Activated CD8-positive, alpha-beta T cell treated with anti-CD3 and anti-CD28 coated beads for 36 hours (primary cell): ENCODE measurements at places on chromosomes 1 and 21. TPM values are rescaled to one million over a fixed set of nuclear protein-coding genes. Genes with fewer than 3 reads are reported as not detected.

GRCh38 chr1:197235355-197235754 lies 32.7 kb upstream of the CRB1 start:
- DNase-seq, result no peak

- DNase-seq, result peak; percentile 81
Observed at GRCh38 chr21:42833439-42833815, 45.9 kb downstream of the WDR4 start.

DNA sequence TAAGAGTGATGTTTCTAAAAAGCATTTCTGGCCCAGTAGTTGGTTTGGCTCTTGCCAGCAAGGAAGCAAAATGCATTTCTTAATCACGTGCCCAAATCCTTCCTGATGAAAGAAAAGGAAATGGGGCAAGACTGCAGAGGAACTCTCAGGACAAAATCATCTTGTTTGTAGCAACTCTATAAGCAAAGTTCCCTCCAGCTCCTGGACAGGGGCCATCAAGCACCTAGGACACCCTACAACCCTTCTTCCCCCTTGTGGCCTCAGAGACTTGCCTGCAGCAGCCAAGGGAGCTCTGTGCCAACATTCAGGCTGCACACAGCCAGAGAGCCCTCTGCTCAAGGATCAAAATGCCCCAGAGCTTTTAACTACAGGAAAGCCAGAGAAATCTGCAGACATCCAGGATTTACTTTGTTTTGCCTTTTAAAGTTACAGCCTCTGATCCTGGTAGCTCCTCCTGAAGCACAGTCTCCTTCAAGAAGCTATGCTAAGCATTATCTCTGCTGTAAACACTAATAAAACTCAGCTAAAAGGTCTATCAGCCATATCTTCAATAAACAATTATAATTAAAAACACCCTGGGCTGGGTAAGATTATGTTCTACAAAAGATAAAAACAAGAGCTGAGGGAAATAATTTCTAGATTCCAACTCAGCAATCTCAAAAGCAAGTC lies 105.0 kb downstream of the KIAA0319L start:
- no peak for DNase-seq

DNA sequence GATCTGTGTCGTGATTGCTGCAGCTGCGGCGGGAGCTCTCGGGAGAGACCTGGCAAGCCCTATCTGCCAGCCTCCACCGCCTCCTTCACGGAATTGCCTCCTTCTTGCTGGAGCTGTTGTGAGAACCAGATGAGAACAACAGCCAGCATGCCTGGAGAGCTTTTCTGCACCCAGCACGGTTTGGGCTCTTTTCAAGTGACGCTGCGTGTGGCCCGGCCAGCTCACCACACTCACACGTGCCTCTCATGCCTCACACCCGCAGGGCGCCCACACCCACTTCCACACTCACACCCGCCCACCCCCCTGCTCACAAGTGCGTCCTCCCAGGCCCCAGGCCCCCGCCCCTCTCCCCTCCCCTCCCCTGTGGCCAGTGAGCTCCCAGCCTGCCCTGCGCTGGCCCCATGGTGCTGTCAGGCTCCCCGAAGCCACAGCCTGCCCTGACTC lies 135.7 kb upstream of the RUNX3 start:
- peak; percentile 51 for DNase-seq

DNA sequence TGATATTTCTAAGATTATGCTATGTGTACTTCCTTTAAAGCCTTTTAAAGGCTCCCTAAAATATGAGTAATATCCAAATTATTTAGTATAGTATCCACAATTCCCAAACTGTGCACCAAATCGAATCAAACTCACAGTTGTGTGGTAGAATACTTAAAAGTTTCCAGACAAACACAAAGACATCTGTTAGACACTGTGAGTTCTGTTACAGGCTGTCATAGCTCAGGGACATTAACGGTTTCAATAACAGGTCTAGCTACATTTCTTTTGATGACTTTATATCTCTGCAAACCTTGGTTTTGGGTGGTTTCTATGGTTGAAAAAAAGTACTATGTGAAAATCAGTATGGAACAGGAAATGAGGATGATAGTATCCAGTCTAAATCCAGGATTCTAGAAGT lies 36.9 kb upstream of the NEK7 start:
- DNase-seq, result no peak

- no peak for DNase-seq
Observed at GRCh38 chr1:228332797-228333738, 73.6 kb downstream of the TRIM11 start.

GRCh38 chr1:51320967-51321923 lies 9.1 kb downstream of the TTC39A start:
- no peak for DNase-seq

GRCh38 chr1:66542314-66542713 lies 8.4 kb downstream of the SGIP1 start:
- no peak for DNase-seq

GRCh38 chr1:145942405-145942804 lies 15.1 kb upstream of the RBM8A start:
- no peak for DNase-seq

DNA sequence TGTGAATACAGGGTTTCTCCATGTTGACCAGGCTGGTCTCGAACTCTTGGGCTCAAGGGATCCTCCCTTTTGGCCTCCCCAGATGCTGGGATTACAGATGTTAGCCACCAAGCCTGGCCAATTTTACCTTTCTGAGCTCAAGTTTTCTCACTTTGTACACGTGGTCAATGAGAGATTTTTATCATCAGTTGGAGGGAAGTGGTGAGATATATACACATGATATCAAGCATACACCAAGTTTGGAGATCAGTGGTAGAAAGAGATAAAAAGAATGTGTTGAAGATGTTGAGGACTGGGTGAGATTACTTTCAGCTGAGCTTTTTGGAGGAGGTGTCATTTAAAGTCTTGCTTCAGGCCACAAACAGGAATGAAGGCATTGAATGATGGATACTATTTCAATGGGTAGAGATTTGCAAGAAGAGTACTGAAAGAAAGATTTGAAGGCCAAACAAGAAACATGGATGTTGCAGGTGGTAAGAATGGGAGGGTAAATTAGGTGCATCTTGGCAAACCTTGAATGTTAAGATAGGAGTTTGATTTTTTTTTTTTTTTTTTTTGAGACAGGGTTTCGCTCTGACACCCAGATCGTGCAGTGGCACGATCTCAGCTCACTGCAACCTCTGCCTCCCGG lies 3.0 kb upstream of the SESN2 start:
- no peak for DNase-seq

- no peak for DNase-seq
Observed at GRCh38 chr1:208127284-208127683, 116.9 kb downstream of the PLXNA2 start.

DNA sequence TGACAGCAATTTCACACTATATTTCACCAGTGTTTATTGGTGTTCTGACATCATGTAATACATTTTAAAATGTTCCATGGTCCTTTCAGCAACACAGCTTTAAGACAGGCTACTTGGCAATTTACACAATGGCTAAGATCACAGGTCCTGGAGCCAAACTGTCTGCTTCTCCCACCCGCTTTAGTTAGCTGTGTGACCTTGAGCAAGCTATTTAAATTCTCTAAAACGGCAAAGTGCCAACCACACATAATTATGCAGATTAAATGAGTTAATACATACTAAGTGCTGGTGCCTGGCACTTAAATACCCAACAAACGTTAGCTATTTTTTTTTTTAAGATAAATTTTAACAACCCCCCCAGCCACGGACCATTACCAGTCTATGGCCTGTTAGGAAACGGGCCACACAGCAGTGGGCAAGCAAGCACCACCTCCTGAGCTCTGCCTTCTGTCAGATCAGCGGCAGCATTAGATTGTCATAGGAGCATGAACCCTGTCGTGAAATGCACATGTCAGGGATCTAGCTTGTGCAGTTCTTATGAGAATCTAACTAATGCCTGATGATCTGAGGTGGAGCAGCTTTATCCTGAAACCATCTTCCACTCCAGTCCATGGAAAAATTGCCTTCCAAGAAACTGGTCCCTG lies 26.9 kb downstream of the SOD1 start:
- DNase-seq, result no peak

- DNase-seq, result no peak
Observed at GRCh38 chr1:31626223-31627207, 9.0 kb downstream of the HCRTR1 start.

GRCh38 chr1:233509526-233509925 lies 104.4 kb upstream of the KCNK1 start:
- no peak for DNase-seq

DNA sequence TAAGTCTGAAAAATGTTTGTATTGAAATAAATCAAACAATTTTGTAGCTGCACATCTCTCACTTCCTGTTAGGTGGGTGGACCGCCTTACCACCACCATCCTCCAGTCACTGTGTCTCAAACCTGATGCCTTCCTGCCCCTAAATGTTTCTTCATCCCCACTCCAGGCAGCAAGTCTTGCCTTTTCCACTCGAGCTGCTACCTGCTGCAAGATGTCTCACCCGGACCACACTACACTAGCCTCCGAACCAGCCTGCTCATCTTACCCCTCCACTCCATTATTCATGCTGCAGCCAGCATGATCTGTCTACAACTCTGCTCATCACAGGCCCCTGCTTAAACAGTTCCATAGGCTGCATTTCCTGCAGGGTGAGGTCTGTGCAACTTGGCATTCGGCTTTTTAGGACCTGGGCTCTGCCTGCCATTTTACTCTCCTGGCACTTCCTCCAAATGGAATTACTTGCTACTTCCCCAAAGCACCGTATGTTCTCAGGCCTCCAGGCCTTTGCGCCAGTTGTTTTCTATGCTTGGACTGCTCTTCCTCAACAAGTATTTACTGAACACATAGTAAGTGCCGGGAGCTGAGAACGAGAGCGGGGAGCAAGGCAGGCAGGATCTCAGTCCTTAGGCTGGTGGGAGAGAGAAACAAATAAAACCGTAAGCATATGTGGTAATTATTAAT lies 5.2 kb upstream of the SF3A3 start:
- DNase-seq, result peak; percentile 41

GRCh38 chr1:22412932-22413727 lies 38.5 kb upstream of the ZBTB40 start:
- no peak for DNase-seq

GRCh38 chr1:205680073-205680851 lies at the start of gene SLC45A3:
TSS of gene SLC45A3 (minus strand) at chr1:205680509. CDS start at chr1:205664656, 15,853 bp downstream.
- DNase-seq, result peak; percentile 48

DNA sequence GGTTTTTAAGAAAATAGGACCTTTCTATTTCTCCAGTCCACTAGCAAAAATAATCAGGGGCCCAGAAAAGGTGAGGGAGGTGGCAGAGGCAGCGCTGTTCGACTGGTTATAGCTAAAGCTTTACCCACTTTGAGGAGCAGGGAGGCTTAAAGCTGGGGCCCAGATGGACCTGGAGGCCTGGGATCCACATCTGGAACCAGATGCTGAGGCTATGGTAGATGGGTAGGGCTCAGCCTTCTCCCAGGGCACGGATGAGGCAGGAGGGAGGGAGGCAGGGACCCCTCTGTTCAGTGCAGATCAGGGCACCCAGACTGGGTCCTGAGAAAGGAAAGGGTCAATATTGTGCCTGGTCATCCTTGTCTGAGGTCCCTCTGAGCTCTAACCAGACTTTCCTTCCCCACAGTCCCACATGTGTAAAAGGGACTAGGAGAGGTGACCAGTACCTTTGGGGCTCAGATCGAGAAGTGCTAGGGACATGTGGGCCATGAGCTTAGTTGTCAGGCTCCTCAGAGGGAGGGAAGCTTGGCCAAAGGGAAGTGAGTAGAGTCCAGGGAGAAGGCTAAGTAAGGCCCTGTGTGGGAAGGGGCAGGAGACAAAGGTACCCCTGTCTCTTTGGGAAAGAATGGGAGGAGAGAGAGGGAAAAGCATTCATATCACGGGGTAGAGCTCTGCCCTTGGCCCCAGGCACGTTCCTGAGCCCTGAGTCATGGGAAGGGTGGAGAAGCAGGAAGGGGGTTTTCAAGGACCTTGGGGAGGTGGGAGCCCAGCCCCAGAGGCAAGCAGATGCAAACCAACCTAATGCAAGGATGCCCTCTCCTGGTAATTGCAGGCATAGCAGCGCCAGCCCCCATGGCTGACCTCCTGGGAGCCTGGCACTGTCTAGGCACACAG lies 15.4 kb downstream of the LMNA start:
- DNase-seq, result peak; percentile 89

The FCER1G gene
- 0.60 TPM for total RNA-seq

The ATP1A4 gene
- total RNA-seq, result not detected

The PRMT6 gene
- 20.7 TPM for total RNA-seq

The MDM4 gene
- total RNA-seq, result 89.6 TPM

The CD5L gene
- not detected for total RNA-seq

The FYB2 gene
- total RNA-seq, result not detected

The ANGPTL3 gene
- not detected for total RNA-seq

The CA14 gene
- not detected for total RNA-seq

The CD84 gene
- 18.1 TPM for total RNA-seq

The AMPD1 gene
- not detected for total RNA-seq
